ENCODE measurements at places on chromosomes 16 and 17.
A peak's percentile ranks its signal among the peaks of the same experiment; 100 is the strongest.

DNA sequence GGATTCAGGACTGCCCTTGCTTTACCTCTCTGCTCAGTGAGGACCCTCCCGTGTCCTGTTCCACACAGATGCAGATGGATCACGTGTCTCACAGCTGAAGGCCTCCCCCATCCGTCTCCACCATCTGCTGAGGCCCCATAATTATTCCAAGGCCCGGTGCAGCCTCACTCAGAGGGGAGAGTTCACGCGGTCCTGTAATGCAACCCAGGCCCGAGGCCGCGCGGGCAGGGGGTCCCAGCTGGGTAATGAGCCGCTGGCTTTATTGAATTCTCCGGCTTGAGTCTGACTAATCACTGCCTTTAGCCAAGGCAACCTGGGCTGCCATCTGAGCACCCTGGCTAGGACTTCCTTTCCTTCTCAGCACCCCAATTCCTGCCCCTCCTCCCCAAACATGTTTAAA, 4.4 kb upstream of the WFIKKN2 start:
- DNase-seq = no peak

- DNase-seq = no peak
These were observed 275.7 kb downstream of the TOX3 start for GRCh38 chr16:52271088-52271750.

DNA sequence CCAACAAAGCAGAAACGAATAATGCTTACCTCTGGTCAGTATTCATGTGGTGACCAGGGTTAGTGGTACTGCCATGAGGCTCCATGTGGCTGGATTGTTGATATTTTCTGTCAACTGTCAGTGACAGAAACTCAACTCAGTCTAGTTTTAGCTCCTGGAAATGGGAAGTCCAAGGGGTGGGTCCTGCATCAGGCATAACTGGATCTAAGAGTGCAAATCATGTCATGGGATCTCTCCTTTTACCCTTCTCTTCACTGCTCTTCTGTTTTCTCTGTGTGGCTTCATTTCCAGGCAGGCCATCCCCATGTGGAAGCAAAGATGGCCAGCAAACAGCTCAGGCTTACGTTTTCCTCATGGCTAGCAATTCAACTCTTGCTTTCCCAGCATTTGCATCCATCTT, 39.0 kb upstream of the DHX40 start:
- no peak for DNase-seq

DNA sequence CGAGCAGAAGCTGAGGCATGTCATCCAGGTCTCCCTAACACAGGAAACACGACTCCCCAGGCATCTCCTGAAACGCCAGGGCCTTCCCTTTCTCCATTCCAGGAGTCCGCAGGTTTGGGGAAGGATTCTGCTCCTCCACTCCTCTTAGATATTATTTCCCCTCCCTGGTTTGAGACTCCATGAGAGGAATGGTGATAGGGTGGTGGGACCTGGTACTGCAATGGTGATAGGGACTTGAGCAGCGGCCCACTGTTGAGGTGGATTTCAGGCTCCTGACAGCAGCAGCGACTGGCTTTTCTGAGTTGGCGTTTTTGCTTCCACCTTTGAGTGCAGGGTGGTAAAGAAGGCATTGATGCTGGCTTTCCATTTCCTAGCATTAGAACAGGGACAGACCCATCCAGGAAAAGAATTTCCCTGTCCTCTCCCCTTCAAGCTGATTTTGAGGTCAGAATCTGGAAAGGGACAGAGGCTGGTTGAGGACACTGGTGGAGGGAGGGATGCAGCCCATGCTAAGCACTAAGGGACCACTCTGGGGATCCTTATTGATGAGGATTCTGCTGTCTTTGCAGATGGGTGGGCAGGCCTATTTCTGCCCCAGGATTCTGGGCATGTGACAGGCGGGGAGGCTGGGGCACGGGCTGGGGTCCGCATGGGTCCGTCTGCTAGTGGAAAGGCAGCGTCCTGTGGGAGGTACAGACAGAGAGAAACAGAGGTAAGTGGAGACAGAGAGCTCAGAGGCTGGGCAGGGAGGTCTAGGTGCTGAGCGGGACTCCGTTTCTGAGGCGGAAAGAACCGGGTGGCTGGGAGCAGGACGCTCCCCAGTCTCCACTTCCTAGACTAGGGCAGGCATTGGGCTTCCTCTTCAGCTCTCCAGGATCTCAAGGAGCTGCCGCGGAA, 1.3 kb upstream of the TBX4 start:
- no peak for DNase-seq

DNA sequence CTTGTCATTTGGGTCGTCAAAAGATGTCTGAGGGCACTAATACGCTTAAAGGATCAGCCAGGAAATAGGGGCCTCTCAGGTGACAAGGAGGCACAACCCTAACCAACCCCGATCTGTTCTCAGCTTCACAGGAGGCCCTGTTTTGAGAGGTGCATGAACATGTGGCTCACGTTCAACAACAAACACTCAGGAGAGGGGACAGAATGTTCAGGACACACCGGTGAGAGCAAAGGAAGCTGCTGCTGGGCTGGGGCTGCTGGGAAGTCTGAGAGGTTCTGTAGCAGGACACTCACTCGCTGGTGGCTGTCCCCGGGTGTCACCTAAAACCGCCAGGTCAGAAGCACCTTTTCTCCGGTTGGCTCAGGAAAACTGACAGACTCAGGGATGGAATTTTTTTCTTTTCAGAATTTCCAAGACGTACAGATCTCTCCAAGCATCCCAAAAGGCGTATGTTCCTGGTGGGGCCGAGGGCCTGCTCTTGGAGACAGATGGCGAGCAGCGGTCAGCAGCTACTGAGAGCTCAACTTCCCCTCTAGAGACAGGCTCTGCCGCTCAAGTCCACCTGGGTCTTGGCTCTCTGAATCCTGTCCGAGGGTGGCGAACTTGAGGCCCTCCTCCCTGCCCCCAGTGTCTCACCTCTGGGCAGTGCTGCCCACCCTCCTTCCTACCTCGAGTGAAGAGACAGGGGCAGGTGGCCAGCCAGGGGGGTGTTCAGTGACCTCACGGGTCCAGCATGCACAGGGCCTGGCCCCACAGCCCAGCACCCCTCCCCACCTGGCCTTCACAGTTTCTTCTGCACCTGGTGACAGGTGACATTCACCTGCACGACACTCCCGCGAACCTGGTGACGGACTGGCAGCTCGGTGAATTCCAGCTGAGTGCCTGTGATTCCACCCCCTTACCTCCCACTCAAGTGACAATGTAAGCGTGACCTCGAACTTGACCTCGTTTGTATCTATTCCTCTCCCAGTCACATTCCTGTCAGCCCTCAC, 22.9 kb downstream of the CLUH start:
- peak; percentile 19 for DNase-seq

DNA sequence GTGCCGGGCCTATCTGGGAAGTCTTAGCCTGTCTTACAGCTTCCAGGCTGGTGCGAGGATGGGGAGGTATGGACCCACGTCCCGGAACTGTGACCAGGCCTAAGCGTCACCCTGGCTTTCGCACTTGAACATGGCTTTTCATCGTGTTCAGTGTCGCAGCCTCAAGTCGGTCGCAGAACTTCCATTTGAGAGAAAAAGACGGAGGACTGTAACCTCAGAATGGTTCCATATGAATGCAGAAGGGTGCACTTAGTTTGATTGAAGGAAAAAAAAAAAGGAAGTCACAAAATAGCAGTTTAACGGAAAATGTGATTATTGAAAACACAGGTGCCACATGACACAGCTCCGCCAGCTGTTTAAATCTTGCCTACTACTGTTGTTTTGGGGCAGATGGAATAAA, 30.2 kb upstream of the JPT2 start:
- no peak for DNase-seq
